ENCODE measurements at places on chromosomes 4 and X.

DNA sequence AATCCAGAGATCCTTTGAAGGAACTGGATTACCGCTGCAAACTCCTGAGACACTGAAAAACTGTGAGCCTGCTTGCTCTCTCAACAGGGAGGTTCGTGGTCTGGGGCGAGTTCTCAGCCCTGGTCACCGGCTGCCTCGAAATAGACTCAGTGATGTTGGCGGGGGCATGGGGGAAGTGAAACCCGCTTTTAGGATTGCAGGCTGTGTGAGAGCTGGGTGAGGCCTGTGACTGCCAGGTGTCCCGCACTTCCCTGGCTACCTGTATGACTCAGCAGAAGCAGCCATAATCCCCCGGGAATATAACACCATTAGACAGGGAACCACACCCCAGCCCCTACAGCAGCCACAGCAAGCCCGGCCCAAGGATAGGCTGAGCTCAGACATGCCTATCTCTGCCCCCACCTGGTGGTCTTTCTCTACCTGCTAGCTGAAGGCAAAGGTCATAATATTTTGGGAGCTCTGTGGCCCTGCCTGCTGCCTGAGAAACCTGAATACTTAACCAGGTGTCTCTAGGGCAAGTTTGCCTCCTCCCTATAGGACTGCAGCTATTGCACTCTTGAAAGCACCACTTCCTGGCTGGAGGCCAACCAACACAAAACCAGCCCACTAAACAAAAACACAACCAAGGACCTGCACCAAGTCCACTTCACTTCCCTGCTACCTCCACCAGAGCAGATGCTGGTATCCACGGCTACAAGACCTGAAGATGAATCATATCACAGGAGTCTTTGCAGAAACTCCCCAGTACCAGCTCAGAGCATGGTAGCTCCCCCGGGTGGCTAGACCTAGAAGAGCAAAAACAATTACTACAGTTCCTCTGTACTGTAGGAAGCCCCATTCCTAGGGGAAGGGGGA, 202.0 kb downstream of the RRAGB start:
- DNase-seq, result peak; percentile 23

- no peak for DNase-seq
Observed at GRCh38 chr4:18749391-18749790, 727.8 kb upstream of the LCORL start.

GRCh38 chr4:144686921-144687320, 41.0 kb downstream of the HHIP start:
- no peak for DNase-seq

- DNase-seq, result no peak
Observed at GRCh38 chr4:99754756-99755155, 61.9 kb upstream of the DAPP1 start.

DNA sequence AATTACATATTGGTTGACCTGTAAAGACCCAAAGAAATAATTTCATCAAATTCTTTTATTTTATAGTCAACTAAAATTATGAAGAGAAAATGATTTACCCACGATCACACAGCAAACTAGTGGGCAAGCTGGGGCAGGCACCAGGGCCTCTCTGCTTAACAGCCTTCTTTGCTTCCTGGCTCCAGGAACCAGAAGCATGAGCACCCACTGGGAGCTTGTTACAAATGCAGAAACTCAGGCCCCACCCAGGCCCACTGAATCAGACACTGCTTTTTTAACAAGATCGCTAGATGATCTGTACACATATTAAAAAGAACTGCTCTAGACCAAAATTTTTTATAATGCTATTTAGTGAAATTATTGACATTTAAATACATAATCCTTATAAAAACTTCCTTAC, 95.0 kb downstream of the GEMIN8 start:
- DNase-seq, result no peak

GRCh38 chr4:165522050-165522449, 143.2 kb downstream of the CPE start:
- no peak for DNase-seq

- DNase-seq, result peak; percentile 6
Observed at GRCh38 chrX:140431521-140431920, 73.3 kb downstream of the SOX3 start.

DNA sequence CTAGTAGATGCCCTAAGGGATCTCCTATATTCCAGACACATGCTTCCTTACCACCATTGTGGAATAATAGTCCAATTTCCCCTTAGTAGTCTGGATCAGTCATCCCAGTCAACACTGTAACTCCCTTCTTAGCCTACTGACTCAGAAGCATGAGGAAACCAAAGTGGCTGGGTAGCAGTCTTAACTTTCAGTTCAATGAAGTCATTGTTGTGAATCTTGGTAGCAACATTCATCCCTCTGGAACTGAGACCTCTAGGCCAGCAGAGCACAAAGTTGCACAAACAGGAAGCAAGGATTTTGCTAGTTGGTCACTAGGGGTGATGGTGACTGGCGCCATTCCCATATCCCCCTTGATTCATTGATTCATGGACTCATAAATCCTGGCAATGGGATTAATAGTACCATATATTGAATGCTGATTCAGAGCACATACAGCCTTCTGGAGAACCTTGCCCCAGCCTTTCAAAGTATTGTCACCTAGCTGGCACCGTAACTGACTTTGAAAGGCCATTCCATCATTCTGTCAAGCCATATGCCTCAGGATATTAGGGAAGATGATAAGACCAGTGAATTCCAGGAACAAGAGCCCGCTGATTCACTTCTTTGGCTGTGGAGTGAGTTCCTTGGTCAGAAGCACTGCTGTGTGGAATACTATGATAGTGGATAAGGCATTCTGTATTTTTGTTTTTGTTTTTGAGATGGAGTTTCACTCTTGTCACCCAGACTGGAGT, 19.7 kb upstream of the GPAT3 start:
- peak; percentile 90 for DNase-seq

GRCh38 chrX:106862972-106863688, 40.0 kb downstream of the RIPPLY1 start:
- peak; percentile 40 for DNase-seq

DNA sequence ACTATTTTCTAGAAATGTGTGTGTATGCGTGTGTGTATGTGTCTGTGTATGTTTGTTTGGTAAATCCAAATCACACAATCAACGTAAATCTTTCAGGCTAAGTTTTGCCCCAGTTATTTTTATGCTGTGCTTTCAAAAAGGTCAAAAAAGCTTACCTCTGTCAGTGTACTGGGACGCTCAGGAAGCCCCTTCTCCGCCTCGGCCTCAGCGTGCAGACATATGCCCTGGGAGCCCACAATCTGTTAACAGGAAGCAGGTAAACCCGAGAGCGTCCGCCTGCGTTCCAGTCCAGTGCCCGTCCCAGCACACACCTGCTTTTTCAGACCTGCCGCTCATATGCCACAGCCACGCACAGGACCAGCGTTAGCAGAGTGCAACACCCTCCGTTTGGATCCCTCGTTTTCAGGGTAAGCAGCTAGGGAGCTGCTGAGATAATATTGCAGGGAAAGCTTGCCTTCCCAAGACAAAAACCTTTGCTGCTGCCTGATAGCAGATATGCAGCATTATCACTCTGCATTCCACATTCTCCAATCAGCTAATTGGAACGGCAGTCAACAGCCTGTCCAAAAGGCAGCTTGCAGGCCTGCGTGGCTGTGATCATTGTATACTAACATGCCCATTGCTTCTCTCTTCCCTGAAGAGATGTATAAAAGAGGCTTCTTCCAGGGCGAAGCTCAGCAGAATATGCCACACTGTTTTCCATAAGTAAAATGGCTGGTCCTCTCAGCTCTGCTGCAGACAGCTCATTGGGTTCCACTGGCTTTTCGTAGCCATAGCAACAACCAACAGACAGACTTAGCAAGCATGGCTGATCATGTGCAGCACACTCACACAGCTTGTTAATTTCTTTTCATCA, at the start of gene SORBS2:
SORBS2 (minus strand) TSS at position 686 of the 856 bp plus-strand sequence. CDS start 121,623 bp downstream, outside the sequence.
- DNase-seq, result peak; percentile 92

DNA sequence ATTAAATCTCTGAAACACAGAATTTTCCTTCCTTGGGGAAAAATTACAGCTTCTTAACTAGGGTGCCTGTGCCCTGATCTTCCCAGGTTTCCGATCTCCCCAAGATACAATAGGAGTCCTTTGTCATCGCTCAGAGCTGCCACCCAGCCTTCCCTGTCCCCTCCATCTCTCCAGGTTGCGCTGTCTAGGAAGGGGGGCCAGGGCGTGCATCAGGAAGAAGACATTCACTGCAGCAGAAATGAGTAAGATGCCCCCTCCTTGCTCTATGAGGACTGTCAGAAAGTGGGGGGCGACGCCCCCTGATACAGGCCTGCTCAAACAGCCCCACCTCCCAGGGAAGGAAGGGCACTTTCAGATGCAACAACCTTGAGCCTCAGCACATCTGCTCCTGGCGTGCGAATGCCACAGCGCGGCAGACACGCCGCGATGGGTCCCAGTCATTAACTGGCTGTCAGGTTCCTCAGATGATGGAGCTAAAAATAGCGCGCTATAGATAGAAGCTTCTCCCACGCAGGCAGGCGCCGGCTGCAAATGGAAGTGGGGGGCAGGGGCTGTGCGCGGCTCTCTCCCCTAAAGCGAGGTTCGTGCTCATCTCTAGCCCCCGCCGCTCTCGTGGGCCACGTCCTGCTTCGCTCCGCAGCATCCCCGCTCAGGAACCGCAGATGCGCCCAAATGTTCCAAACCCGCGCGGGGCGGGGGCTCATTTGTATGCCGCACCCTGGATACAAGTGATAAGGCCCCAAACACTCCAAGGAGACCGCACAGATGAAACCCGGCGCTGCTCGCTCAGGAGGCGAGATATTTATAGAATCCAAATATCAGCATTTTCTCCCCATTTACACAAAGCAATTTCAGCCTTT, 57.6 kb upstream of the LGI2 start:
- no peak for DNase-seq

GRCh38 chr4:36237366-36238313, 6.7 kb downstream of the ARAP2 start:
- DNase-seq, result no peak

- no peak for DNase-seq
Observed at GRCh38 chr4:137934046-137934445, 308.1 kb downstream of the SLC7A11 start.

DNA sequence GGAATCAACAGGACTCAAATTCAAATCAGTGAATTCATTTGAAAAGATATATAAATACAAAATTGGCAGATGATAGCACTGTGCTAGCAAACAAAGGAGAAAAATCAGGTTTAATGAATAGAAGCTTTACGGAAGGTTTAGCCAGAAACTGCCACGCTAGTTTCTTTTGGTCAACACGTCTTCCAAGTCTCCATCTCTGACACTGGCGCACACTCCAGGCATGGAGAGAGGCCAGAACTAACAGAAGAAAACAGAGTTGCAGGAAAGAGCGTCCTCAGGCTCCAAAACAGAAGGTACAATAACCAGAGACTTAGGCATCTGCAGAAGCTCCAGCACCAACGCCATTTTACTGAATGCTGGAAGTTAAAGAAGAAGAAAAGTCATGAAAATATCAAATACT, 497.3 kb upstream of the FRG1 start:
- no peak for DNase-seq

GRCh38 chrX:53449632-53450031, 15.5 kb upstream of the HSD17B10 start:
- DNase-seq, result peak; percentile 35

DNA sequence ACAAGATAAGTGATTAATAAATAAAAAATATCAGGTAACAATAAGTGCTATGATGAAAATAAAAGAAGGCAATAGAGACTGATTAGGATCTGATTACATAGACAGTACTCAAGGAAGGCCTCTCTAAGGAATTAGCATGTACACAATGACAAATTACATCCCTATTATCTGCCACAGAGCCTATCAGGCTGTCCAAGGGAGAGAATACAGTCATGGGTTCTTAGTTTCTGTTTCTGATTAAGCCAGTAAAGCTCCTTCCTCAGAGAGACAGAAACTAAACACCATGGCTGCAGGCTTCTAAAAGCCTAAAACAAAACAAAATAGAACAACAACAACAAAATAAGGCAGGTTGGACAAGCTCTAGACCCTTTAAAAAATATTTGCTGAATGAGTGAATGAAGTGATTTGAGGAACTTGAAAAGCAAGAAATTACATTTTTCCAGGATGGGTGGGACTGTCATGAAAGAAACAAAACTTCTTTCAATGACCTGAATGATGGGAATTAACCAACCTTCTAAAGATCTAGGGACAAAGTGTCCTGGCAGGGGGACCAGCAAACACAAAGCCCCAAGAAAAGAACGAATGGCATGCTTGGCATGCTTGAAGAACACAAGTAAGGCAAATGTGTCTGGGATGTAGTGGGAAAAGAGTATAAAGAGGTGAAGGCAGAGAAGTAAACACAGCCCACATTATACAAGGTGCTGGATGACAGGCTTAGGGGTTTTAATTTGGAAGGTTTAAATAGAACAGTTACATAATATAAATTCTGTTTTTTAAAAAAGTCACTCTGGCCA, 44.1 kb downstream of the NAA11 start:
- peak; percentile 9 for DNase-seq

- no peak for DNase-seq
Observed at GRCh38 chr4:4267981-4268380, 20.0 kb upstream of the TMEM128 start.

DNA sequence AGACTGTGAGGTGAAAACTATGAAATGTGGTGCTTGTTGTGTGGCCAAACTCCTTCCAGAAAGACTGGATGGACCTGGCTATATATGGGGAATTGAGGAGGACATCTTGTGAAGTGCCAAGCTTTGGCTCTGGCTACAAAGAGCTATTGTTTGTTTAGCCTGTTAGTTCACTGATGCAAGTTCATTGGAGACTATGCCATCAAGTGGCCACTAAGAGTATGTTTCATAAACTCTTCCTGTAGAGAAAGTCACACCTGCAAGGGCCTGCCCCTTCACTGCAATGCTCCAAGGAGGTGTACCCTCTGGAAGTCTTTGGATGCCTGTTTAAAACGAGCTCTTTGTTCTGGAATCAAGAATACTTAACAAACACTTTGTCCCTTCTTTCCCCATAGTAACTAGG, 382.0 kb downstream of the GABRG1 start:
- peak; percentile 6 for DNase-seq

DNA sequence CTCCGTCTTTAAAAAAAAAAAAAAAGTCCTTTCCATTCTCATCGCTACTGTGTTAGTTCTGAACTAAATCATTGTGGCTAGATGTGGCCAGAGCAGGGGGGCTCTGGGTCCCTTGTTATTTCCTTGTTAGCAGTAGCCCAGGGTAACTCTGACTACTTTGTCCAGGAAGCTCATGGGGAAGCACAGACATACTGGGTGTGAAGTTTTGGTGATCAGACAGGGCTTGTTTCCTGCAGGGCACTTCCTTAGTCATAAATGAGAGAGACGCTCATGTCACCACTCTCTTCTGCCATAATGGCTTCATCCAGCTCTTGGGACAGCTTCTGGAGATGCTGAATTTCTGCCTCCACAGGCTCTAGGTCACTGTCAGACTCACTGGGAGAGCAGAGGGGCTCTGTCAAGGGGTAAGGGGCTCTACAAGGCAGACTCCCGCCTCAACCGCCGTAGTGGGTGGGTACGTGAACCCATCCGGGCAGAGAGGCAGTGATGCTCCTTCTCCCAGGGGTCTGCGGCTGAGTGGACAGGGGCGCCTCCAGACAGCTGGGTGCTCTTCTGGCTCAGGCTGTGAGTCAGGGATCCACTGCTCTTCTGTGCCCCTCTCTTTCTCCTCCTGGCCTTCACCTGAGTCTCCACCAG, 12.9 kb downstream of the STIM2 start:
- DNase-seq, result no peak

- no peak for DNase-seq
Observed at GRCh38 chrX:40434443-40434842, 146.3 kb upstream of the ATP6AP2 start.

GRCh38 chrX:129678614-129679195, 23.9 kb upstream of the APLN start:
- DNase-seq, result no peak

Data from kidney tubule cell (primary cell).